ENCODE measurements at places on chromosomes 11 and 22.

DNA sequence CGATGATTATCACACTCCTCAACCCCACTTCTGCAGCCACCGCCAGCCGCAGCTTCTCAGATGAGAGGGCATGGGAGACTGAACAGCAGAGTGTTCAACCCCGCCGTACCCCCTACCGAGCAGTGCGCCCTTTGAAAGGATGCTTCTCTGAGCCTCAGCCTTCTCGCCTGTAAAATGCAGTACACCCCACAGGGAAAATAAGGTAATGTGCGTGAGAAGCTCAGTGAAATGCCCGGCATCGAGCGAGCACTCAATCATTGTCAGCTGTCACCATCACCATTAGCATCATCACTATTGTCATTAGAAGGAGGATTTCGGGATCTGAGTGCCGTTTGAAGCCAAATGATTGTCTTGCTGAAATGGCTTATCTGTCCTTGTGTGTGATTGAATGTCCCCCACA lies 13.6 kb downstream of the TRIM29 start:
- DNase-seq = no peak

- DNase-seq = no peak
Measured at GRCh38 chr11:125559888-125560287, 9.4 kb upstream of the EI24 start.

GRCh38 chr11:114440121-114440860 lies 1.0 kb downstream of the REXO2 start:
- DNase-seq = no peak

- DNase-seq = no peak
Measured at GRCh38 chr11:117199916-117200812, 994 bp downstream of the TAGLN start.

- no peak for DNase-seq
Measured at GRCh38 chr11:45394294-45395085, 108.3 kb upstream of the SYT13 start.

- DNase-seq = no peak
Measured at GRCh38 chr11:123308077-123308476, 113.0 kb upstream of the CLMP start.

DNA sequence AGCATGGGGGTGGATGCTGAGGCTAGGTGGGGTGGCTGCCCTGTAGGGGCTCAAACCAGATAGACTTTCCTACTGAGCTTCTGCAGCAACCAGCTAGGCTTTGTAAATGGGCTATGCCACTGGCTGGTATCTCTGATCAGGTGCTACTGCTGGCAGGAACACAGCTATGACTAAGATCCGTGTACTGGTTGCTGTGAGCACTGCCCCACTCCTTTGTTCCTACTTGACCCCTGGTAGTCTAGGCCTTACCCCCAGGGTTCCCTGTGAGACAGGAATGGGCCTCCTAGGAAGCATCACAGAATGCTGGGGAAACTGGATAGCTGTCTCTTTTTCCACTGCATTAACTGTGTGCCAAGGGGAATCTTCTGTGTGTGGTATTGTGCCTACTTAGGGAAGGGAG lies 58.4 kb upstream of the GAB2 start:
- DNase-seq = no peak

GRCh38 chr22:21069375-21069774 lies 23.6 kb downstream of the LRRC74B start:
- no peak for DNase-seq
